Activated T-cell treated with anti-CD3 and anti-CD28 coated beads, Interleukin-2, amount 50 U/mL, for 72 hours (primary cell): ENCODE measurements at places on chromosomes 13 and 19. TPM values are rescaled to one million over a fixed set of nuclear protein-coding genes. Genes with fewer than 3 reads are reported as not detected.

Gene C19orf81
- 5.7 TPM for total RNA-seq

Gene SYCN
- not detected for total RNA-seq

Gene KLK10
- total RNA-seq: not detected

- DNase-seq: no peak
Observed at GRCh38 chr13:112636401-112636975, 48.5 kb upstream of the TUBGCP3 start.

GRCh38 chr19:40279120-40279551 lies 6.0 kb downstream of the AKT2 start:
- DNase-seq: no peak
